ENCODE measurements at places on chromosomes 4 and X. TPM values are rescaled to one million over a fixed set of nuclear protein-coding genes. Genes with fewer than 3 reads are reported as not detected.
A peak's percentile ranks its signal among the peaks of the same experiment; 100 is the strongest.

DNA sequence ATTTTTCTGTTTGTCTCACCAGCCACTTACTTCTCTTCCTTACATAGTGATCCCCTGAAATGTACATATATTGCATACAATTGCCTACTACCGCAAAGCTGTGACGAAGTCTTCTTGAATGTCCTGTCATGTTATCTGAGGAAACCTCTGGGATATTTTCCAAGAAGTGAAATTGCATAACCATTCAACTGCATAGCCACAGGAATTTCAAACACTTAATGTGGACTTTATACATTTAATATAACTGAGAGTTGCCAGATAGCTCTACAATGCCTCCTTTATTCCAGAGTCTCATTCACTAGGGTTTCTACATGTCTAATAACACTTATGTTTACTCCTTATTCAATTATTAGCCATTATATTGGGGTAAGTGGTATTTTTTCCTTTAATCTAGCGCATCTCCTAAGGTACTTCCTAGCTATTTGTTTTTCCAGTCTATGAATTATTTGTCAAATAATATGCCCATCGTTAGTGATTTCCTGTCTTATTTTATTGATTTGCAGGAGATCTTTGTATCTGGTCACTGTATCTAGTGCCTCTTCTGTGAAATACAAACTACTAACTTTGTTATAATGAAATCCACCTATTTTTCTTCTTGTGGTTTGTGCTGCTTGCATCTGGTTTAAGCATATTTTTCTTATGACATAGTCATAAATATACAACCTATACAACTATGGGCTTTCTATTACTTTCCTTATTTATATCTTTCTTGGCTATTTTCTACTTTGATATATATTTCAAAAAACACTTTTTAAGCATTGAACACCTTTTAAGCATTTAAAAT is 69.2 kb upstream of the GRID2 start:
- no peak overlapping the region for H3K27ac ChIP-seq
- no peaks in the 10 kb centered on the region for H3K36me3 ChIP-seq
- H3K27me3 ChIP-seq: no peaks in the 10 kb centered on the region
- no peaks in the 10 kb centered on the region for H3K4me1 ChIP-seq

DNA sequence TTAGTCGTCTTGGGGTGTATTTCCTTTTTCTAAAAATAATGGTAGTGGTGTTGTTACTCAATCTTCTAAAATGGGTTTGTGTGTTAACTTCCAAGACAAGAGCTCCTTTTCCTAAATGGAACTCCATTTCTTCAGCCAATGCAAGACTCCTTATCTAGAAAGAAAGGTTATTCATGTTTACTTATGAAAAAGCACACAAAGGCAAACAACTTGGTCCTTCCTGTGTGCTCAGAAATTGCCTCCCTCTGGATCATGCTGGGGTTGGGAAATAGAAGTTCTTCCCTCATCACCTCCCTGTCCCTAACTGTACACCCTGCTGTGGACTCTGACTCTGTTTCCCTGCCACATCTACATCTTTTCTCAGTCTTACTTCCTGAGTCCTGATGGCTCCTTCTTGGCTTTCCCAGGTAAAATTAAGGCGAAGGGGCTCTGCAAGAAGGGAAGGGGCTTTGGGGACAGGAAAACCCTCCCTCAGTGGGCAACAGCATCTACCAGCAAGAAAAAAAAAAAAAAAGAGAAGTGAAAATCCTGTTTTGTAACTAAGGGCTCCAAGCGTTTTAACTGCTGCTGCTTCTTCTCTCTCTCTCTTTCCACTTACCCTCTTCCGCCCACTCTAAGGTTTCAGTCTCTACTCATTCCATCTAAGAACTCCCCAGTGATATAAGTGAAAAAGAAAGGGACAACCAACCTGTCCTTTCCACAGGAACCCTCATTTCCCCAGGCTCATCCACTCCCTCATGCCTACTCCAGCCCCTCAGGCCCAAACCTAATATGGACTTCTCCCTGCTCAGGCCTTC is 19.8 kb upstream of the TASL start:
- H3K27ac ChIP-seq: no peak overlapping the region
- no peaks in the 10 kb centered on the region for H3K27me3 ChIP-seq
- H3K4me1 ChIP-seq: no peaks in the 10 kb centered on the region
- H3K36me3 ChIP-seq: no peaks in the 10 kb centered on the region

DNA sequence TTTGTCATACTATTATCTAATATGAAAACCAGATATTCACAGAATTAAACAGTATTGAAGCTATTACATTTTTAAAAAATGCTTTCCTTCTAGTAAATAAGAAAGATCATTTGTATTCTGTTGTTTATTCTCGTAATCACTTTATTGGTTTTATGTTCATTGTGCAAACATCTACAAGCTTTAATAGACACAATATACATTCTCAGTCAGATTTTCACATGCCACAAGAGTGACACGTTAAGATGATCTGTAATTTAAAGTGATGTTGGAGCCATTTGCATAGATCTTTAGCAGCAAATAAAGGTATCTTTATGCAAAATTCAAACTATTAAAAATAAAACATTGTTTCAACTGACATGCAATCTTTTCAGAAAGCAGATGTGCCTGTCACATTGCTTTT is 469.9 kb downstream of the PCDH11X start:
- H3K27me3 ChIP-seq: no peaks in the 10 kb centered on the region
- H3K27ac ChIP-seq: no peak overlapping the region
- H3K4me1 ChIP-seq: no peaks in the 10 kb centered on the region
- no peaks in the 10 kb centered on the region for H3K36me3 ChIP-seq

DNA sequence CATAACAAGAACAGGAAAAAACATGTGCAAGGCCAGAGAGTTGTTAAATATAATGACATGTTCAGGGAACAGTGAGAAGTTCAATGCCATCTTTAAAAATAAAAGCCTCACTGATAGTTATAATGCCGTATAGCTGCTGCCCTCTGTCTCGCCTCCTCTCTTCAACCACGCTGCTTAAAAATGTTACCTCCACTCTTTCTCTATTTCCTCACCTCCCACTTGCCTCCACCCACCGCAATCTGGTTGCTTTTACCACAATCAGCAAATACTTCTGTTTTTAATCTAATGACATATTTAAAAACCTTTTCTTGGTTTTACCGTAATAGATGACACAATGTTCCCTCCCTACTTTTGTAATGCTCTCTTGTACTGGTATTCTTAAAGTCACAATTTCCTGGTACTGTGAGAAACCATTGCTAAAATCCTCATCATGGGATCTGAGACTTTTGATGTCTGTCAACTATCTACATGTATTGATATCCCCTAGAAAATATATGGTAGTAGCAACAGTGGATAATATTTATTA is 66.0 kb downstream of the GABRA2 start:
- H3K4me1 ChIP-seq: no peaks in the 10 kb centered on the region
- H3K4me3 ChIP-seq: no peak overlapping the region
- no peaks in the 10 kb centered on the region for H3K36me3 ChIP-seq
- H3K27ac ChIP-seq: no peak overlapping the region
- no peak for DNase-seq

DNA sequence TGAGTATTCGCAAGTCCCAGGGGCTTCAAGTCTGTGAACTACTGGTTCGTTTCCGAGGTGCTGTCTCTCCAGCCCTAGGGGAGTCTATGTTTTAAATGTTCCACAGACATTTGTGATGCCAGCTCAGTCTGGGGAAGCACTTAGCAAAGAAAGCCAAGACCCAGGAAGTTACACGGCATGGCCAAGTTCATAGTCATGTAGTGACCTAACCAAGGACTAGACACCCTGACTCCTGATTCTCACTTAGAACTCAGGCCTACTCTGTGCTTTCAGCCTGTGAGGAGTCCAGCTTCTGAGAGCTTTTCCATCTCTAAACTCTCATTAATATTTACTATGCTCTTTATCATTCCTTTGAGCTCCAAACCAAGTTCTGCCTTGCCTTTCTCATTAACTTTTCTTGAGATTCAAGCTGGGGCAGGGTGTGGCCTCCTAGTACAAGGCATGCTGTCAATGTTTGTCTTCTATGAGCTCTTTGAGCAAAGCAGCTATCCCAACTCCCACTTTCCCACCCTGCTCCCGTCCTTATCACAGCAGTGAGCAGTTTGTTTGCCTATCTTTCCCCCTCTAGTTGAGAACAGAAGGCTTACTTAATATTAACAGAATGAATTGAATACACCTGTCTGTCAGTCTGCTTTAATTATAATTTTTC is 105.4 kb upstream of the FAM9C start:
- peak overlapping the region; percentile 35 for H3K27ac ChIP-seq
- no peak for DNase-seq
- peaks cover 8% of the 10 kb centered on the region for H3K4me1 ChIP-seq
- H3K4me3 ChIP-seq: no peak overlapping the region
- no peaks in the 10 kb centered on the region for H3K36me3 ChIP-seq

- no peaks in the 10 kb centered on the region for H3K4me1 ChIP-seq
- DNase-seq: no peak
- no peak overlapping the region for H3K27ac ChIP-seq
- no peak overlapping the region for H3K4me3 ChIP-seq
- H3K36me3 ChIP-seq: no peaks in the 10 kb centered on the region
Measured at GRCh38 chrX:20623448-20623847, 356.7 kb upstream of the RPS6KA3 start.

DNA sequence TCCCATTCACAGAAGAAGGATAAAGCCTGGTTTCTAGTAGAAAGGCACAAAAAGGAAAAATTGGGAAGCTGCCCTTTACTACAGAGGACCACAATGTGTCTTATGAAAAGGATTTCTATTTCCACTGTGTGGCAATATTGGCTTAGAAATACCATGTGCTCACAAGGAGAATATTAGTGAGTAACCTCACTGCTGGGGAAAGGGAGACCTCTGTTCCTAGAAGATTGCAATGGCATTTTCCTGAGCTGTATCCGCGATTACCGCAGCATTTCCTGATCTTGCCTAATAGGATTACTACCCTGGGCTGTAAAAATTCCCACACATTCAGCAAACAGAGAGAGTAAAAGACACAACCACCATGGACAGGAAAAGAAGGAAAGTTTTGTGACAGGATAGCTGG is 308.8 kb upstream of the TECRL start:
- no peak overlapping the region for H3K27ac ChIP-seq
- H3K36me3 ChIP-seq: no peaks in the 10 kb centered on the region
- H3K27me3 ChIP-seq: no peaks in the 10 kb centered on the region
- DNase-seq: no peak
- no peaks in the 10 kb centered on the region for H3K4me1 ChIP-seq
- no peak overlapping the region for H3K4me3 ChIP-seq

- H3K27ac ChIP-seq: no peak overlapping the region
- no peaks in the 10 kb centered on the region for H3K27me3 ChIP-seq
- H3K36me3 ChIP-seq: no peaks in the 10 kb centered on the region
- no peak for DNase-seq
Measured at GRCh38 chr4:26782168-26782829, 78.3 kb upstream of the STIM2 start.

GRCh38 chr4:10084651-10085358 is 31.8 kb downstream of the WDR1 start:
- peaks cover 28% of the 10 kb centered on the region for H3K4me1 ChIP-seq
- no peak overlapping the region for H3K4me3 ChIP-seq
- peak; percentile 37 for DNase-seq
- H3K27ac ChIP-seq: no peak overlapping the region
- H3K36me3 ChIP-seq: peaks cover 94% of the 10 kb centered on the region

DNA sequence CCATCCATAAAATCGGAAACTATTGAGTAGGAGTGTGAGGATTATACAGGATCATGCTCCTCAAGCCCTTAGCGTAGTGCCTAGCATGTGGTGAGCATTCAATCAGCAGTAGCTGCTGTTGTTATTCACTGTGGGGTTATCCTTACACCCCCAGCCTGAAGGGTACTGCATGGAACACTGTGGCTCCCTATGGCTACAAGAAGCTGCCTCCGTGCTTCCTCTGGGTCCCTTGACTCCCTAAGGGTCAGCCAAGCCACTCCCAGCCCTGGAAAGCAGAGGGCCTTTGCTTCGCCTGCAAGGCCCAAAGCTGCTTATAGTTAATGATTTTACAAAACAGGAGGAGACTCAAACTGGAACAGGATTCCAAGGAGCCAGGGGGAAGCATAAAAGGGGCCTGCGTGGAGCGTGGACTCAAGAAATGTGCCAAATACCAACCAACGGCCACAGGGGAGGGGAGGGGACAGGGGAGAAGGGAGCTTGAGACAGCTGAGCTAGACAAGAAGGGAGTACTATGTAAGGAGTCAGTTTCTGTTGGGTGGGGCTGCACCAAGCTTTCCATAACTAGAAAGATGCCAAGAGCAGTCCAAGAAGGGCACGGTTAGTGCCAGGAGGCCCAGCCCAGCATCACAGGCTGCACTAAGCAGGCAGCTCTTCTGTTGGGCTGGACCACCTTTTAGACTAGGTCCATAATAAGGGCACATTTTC is 15.9 kb downstream of the SEPTIN6 start:
- H3K27me3 ChIP-seq: no peaks in the 10 kb centered on the region
- no peak overlapping the region for H3K4me3 ChIP-seq
- no peak for DNase-seq
- H3K4me1 ChIP-seq: no peaks in the 10 kb centered on the region

GRCh38 chr4:53810643-53811042 is 219.4 kb upstream of the LNX1 start:
- H3K27me3 ChIP-seq: no peaks in the 10 kb centered on the region
- H3K4me3 ChIP-seq: no peak overlapping the region
- H3K4me1 ChIP-seq: no peaks in the 10 kb centered on the region
- DNase-seq: no peak
- no peak overlapping the region for H3K27ac ChIP-seq

Gene USP17L18
- not detected for total RNA-seq

Gene TLL1
- total RNA-seq: 12.9 TPM

Gene SPCS3
- total RNA-seq: 56.5 TPM

Gene SPANXD
- total RNA-seq: not detected

Gene KIAA1210
- total RNA-seq: 0.05 TPM

All from suprapubic skin (tissue), 4 donors.